ENCODE measurements at places on chromosomes 7 and 10.

- no peak for DNase-seq
These were observed 59.5 kb upstream of the ELMO1 start for GRCh38 chr7:37508118-37508517.

- DNase-seq = no peak
These were observed at the start of gene CHRM2 for GRCh38 chr7:136868496-136869000. Gene CHRM2, plus strand, starts transcription at chr7:136868652. Its CDS starts 146,214 bp downstream, at chr7:137014866.

DNA sequence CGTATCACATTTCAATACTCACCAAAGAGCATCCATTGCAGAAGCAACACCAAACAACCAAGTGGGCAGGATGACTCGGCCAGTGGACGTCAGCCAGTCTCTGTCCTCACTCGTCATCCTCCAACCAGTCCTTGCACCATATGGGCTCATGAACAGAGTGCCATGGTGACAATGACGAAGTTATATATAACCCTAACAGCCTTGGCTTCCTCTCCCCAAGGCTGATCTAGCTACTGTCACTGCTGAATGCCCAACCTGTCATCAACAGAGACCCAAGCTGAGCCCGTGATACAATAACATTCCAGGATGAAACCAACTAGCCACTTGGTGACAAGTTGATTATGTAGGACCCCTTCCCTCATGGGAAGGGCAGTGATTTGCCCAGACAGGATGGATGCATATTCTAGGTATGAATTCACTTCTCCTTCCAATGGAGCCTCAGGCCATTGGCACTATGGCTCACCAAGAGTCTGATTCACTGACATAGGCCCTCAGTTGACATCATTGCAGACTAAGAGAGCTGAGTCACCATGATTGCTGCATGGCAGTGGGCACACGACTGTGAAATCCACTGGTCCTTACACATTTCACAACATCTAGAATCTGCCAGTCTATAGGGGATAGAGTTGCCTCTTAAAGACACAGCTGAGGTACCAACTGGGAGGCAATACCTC is 26.3 kb upstream of the PPIF start:
- DNase-seq = no peak

- DNase-seq = no peak
These were observed 100.0 kb downstream of the RELN start for GRCh38 chr7:103889451-103889850.

GRCh38 chr10:100736144-100736808 is 9.1 kb upstream of the PAX2 start:
- no peak for DNase-seq

- no peak for DNase-seq
These were observed 536.3 kb upstream of the MKI67 start for GRCh38 chr10:128662520-128662919.

- DNase-seq = no peak
These were observed 157.1 kb upstream of the SHH start for GRCh38 chr7:155969192-155969929.

DNA sequence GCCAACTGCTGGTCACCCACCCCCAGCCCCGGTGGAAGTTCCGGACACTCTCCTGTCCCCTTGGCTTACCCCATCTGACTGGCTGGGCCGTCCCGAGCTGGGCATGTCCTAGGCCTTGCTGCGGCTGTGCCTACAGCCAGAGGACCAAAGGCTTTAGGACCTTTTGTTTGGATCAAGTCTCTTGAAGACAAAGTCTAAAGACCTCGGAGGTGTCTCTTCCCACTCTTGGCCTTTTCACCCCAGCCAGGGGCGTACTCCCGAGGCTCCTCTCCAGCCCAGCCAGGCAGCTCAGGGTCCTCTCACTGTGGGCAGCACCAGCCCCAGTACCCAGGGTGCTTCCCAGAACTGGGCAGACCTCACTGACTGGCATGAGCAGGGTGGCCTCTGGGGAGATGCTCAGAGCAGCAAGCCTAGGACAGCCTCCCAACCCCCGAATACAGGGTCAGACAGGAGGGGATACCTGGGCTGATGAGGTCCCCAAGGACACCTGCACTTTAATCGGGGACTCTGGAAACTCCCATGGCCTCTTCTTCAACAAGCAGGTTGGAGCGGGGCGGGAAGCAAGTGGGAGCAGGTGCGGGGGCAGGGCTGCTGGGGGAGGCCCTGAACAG is 2.7 kb upstream of the PWWP2B start:
- no peak for DNase-seq

GRCh38 chr10:103077491-103078308 is 115.4 kb downstream of the NT5C2 start:
- DNase-seq = no peak

Measured in GM19239 (cell line).